ENCODE measurements at places on chromosomes 2 and 18.

DNA sequence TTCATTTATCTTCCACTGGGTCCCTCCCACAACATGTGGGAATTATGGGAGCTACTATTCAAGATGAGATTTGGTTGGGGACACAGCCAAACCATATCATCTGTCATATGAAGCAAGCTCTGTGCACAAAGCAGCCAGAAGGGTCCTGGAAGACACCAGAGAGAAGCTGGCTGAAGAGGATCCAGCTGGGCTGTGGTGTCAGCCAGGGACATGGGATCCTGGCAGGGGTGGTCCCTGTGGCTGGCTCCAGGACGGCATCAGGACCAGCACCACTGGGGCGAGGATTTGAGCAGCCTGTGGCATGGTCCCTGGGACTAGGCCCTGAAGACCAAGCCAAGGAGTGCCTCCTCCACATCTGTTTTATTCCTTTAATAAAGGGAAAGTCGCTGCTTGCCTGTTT, 84.8 kb upstream of the HDAC4 start:
- DNase-seq: no peak

GRCh38 chr2:235600926-235601325, 107.1 kb downstream of the AGAP1 start:
- no peak for DNase-seq

- no peak for DNase-seq
These were observed 87.7 kb upstream of the DDX18 start for GRCh38 chr2:117726747-117727146.

DNA sequence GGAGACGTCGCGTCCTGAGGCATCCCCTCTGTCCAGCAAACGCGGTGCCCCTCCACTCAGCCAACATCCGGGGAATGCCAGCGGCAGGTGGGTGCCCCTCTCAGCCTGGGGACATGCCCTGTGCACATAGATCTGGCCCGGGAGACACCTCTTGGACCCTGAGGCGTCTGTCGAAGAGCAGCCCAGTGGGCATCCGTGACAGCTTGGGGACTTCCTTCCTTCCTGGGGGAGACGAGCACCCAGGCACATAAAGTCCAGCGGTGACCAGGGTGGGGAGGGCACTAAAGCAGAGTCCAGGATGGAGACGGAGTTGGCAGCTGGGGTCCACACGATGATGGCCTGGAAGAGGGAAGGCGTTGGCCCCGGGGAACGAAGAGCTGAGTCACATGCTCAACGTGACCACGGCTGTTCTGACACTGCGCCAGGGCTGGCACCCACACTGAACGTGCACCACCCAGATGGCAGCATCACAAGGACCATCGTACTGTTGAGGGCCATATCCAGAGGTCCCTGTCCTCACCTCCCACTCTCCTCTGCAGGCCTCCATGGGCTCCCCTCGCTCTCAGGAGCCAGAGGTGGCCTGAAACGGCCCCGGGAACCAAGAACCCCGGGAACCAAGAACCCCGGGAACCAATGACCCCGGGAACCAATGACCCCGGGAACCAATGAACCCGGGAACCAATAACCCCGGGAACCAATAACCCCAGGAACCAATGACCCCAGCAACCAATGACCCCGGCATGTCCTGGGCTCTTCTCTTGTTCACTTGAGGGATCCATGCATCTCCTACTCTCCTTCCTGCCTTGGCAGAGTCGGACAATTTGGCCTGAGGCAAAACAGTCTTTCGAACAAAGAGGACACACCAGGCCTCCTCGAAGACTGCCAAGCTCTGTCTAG, 22.6 kb downstream of the HDAC4 start:
- no peak for DNase-seq

DNA sequence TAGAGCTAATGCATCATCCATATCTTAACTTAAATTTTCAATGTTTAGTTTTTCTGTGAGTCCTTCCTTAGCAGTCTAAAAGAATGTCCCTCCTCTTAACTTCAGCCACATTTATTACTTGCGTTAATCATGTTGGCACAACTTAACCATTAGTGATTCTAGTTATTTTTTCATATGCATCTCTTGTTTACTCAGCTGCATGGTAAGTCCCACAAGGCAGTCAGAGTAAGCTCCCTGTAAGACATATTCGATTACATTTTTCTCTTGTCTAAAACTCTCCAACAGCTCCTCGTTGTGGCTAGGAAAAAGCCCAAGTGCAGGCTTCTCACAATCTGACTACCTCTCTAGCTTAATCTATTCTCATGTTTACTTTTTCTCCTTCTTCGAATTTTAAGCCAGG, 2045.3 kb upstream of the PIK3C3 start:
- no peak for DNase-seq

GRCh38 chr2:11444737-11445136, 21.2 kb downstream of the E2F6 start:
- no peak for DNase-seq

GRCh38 chr2:120699292-120699691, 36.4 kb upstream of the GLI2 start:
- no peak for DNase-seq

- no peak for DNase-seq
These were observed 6.4 kb downstream of the GALNT14 start for GRCh38 chr2:31131871-31132270.

DNA sequence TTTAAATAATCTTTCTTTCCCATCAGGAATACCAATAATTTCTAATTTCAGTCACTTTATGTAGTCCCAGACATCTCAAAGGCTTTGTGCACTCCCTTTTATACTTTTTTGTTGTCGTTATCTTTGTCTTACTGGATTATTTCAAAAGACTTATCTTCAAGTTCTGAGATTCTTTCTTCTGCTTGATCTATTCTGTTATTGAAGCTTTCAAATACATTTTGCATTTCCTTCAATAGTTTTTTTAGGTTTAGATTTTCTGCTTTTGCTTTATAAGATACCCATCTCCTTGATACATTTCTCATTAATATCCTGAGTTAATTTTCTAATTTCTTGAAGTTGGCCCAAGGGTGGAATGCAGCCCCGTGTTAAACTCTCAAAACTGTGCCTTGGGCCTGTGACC, 432.4 kb downstream of the RIT2 start:
- DNase-seq: no peak

GRCh38 chr18:49866680-49867079, 53.3 kb upstream of the ACAA2 start:
- no peak for DNase-seq

DNA sequence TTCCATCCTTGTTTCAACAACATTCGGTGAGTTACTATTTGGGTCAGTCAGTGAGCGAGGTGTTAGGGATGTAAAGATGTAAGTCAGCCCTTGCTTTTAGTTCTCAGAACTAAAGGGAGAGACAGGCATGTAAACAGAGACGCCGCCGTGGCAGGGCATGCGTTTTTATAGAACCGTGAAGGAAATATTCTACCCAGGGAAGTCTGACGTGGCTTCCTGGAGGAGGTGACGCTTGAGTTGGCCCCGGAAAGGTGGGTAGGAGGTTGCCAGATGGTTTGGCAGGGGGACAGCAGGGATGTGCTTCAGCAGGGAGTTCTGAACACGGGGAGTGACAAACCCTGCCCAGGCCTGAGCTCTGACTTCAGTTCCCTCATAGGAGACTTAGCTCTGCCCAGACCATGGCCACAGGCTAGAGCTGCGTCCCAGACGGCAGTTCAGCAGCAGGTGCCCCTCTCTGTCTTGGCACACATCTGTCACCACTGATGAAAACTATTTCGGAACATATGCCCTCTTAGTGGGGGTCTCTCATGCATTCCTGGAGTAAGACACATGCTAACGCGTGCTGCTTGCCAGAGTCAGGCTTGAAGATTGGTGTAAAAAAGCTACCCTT, 23.4 kb upstream of the RPL31 start:
- no peak for DNase-seq

DNA sequence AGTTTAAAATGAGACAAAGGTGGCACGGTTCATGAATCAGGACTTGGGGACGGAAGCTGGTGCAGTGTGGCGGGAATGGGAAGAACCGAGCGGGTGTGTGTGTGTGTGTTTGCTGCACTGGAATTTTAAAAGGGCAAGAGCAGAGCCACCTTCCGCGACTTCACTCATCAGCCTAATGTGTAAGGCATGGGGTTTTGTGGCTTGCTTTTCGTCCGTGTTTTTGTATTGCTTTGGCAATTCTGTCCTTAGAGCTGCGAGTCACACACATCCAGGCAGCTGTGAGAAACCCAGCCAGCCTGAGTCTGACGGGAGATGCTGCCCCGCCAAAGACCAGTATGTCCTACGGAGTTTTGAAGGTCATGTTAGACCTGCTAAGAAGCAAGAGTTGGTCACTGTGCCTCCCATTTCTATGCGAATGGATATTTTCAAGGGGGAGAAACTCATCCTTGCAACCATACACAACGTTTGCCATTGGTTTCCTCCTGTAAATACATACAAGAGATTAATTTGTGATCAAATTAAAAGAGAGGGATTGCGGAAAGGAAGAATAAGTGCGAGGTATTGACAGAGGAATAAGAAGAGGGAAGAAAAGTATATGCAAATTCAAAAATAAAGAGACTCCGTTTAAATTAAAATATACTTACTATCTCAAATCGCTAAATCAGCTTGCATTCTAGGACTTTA, 665 bp upstream of the CACNB4 start:
- no peak for DNase-seq

- DNase-seq: no peak
These were observed 75.2 kb downstream of the ASXL3 start for GRCh38 chr18:33653231-33653630.

GRCh38 chr2:103823847-103824246, 1030.1 kb upstream of the POU3F3 start:
- DNase-seq: no peak

DNA sequence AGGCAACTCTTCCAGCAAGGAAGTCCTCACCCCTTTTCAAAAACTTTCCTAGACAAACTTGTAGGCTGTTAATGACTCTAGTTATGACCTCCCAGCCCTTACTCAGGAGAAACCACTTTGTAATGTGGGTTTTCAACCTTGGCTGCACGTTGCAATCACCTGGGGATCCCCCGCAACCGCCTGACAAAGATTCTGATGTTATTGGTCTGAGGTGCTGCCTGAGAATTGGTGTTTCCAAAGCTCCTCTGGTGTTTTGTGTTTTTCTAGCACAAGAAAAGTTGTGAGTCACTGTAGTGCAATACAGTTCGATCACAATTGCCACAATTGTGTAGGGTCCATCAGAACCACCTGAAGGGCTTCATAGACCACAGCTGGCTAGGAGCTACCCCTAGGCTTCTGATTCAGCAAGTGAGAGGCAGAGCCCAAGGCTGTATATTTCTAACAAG, 121.6 kb downstream of the SP100 start:
- no peak for DNase-seq

DNA sequence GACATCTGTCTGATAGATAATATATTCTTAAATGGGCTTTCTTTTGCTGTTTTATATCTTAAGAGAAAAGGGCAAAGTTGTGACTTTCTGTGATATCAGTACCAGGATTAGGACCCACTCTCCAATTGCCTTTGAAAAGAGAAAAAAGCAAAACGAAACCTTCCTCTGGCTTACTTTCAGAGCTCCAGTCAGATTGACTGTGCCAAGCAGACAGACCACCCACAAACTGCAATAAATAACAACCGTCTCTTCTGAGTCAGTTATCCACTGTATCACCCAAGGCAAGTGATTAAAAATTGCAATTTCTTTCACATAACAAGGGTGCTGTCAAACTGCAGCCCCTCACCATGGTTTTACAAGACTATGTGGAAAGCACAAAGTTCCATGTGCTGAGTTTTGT, 230.5 kb upstream of the SETBP1 start:
- no peak for DNase-seq

- no peak for DNase-seq
These were observed 86.6 kb downstream of the SS18 start for GRCh38 chr18:26003817-26004216.

- DNase-seq: no peak
These were observed 89.0 kb downstream of the AOX1 start for GRCh38 chr2:200674837-200675236.

DNA sequence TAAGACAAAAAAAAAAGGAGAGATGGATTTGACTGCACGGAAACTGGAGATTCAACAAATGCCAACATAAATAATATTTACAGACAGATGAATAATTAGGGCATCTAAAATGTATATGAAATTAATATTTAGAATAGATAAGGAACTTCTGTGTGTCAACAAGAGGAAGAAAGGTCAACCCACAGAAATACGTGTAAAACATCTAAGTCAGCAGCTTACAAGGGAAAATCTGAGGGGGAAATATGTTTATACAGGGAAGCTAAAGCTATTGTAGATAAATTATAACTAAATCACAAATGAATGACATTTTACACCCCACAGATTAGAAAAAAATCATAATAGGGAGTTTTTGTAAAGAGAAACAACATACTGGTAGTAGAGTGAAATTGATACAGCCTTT, 159.9 kb downstream of the PIEZO2 start:
- no peak for DNase-seq

- no peak for DNase-seq
These were observed 370.2 kb upstream of the LYPD1 start for GRCh38 chr2:133040170-133040569.

GRCh38 chr2:174025271-174026121, 60.3 kb upstream of the SP3 start:
- DNase-seq: no peak

DNA sequence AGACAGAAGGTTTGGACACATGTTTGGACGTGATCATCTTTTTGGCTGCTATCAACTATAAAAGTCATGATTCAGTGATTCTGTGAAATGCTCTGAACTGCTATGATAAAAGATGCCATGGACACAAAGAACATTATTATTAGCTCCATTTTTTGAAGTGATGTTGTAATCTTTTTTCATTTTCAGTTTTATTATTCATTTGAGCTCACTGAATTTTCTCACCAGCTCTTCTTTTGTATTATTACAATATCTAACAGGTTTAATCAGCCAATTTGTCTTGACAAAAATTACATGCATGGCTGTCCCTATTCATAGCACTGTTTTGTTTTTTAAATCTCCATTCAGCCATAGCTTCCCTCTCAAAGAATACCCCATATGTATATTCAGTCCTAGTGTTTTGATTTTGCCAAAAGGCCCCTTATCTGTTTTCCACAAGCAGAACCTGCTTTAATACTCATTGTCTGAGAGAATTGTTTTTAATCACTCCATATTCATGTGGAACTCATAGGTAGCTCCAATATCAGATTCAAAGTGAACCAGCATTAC, 314.0 kb upstream of the FAM98A start:
- DNase-seq: no peak

GRCh38 chr18:2987876-2988790, 24.8 kb downstream of the LPIN2 start:
- DNase-seq: no peak

DNA sequence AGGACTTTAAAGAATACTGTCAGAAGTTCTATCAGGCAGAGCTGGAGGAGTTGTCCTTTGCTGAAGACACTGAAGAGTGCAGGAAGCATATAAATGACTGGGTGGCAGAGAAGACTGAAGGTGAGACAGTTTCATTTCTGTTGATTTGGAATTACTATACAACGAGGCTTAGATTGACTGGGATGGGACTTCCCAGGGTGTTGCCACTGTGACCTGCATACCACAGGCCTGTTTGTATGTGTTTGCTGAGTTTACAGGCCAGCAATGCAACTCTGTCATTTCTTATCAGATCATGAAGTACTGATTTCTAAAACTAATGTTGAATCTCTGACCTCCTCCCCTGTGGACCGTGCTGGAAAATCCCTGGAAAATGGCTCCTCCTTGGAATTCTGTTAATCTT, 11.8 kb downstream of the SERPINB8 start:
- no peak for DNase-seq

GRCh38 chr2:230899786-230900185, 25.3 kb downstream of the GPR55 start:
- no peak for DNase-seq

- no peak for DNase-seq
These were observed 41.7 kb downstream of the CYP20A1 start for GRCh38 chr2:203280428-203281064.
